GM12864 (cell line): ENCODE measurements at places on chromosomes 12 and 14.

DNA sequence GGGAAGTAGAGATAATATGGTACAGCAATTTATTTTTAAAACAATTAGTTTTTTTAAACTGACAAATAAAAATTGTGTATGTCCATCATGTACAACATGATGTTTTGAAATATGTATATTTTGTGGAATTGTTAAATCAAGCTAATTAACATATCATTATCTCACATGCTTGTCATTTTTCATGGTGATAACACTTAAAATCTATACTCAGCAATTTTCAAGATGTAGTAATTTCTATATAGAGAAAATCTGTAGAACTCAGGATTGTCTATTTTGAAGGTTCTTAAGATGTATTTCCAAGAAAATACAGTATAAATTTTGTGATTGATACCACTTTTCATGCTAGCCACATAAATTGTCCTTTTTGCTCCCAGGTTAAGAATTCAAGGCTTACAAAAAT is 247.1 kb downstream of the FBXL14 start:
- no peak for DNase-seq

DNA sequence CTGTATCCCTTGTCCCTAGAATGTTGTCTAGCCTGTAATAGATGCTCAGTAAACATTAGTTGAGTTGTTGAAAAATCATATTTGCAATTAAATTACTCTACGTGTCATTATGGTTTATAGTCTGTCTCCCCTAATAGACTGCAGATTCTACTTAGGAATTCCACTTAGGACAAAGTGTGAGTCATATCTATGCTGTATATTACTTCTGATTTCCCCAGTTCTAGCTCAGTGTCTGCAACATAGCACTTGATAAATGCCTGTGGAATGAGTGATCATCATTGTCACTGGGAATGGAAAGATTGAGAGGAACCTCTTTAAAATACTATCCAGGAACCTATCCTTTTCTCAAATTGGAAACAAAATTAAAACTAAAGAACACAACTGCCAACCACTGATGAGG is 99.3 kb downstream of the TBX5 start:
- no peak for DNase-seq

GRCh38 chr14:31842899-31843298 is 234.2 kb upstream of the ARHGAP5 start:
- DNase-seq, result no peak

DNA sequence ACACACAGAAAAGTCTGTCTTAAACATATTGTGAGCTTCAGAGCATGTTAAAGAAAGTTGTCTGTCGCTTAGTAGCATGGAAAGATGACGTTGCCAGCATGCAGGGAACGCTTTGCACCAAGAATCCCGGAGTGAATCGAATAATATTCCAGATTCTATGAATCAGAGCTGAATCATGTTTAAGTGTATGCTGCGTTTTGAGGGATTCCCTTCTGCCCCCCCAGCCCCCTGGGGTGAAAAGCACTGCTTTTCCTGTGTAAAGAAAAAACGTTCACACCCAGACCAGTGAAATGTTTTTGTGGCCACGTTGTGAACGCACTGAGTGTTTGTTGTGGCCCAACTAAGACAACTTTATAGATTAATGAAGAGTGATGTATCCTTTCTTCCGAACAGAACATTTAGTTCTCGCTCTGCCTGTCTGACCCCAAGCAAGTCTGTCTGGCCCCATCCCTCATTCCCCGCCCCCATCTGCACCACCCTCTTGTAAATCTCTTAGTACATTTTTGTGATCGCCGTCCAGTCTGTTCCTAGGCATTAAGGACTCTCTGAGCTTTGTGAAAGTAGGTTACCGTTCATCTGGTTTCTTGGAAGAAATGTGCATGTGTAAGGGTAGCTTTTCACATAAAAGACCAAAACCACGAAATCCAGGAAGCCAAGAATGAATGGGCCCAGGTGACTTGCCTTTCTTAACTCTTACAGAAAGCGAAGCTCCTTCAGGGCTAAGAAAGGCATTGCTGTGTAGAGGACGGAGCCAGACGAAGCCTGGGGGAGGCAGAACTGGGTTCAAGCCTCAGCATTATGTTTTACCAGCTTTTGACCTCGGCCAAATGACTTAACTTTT is 103.0 kb downstream of the SAMD4A start:
- DNase-seq, result no peak

GRCh38 chr12:43337571-43338444 is 214.2 kb downstream of the ADAMTS20 start:
- DNase-seq, result no peak

- no peak for DNase-seq
Measured at GRCh38 chr12:24751181-24751580, 197.7 kb downstream of the BCAT1 start.

DNA sequence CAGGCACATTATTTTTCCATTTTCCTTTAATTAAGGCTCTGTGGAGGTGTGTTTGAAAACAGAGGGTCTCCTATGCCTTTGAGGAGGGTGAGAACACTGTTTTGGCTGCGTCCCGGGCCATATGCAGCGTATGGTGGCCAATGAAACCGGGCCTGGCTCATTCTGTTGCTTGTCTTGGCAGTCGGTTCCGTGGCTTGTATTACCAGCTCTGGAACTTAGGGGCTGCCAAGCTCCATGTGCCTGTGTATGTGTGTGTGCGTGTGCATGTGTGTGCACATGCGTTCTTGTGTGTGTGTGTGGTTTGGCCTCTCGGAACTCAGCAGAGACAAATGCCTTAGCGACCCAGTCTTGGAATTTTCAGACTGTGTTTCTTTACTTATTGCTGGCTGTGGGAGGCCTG is 2.7 kb downstream of the JDP2 start:
- DNase-seq, result no peak

GRCh38 chr14:83342590-83342989 is 1808.9 kb upstream of the SEL1L start:
- no peak for DNase-seq

GRCh38 chr14:61386173-61386772 is 64.9 kb downstream of the PRKCH start:
- no peak for DNase-seq

- DNase-seq, result no peak
Measured at GRCh38 chr12:128083132-128083729, 183.7 kb upstream of the TMEM132C start.

GRCh38 chr12:21888276-21888863 is 52.9 kb downstream of the ABCC9 start:
- DNase-seq, result no peak

DNA sequence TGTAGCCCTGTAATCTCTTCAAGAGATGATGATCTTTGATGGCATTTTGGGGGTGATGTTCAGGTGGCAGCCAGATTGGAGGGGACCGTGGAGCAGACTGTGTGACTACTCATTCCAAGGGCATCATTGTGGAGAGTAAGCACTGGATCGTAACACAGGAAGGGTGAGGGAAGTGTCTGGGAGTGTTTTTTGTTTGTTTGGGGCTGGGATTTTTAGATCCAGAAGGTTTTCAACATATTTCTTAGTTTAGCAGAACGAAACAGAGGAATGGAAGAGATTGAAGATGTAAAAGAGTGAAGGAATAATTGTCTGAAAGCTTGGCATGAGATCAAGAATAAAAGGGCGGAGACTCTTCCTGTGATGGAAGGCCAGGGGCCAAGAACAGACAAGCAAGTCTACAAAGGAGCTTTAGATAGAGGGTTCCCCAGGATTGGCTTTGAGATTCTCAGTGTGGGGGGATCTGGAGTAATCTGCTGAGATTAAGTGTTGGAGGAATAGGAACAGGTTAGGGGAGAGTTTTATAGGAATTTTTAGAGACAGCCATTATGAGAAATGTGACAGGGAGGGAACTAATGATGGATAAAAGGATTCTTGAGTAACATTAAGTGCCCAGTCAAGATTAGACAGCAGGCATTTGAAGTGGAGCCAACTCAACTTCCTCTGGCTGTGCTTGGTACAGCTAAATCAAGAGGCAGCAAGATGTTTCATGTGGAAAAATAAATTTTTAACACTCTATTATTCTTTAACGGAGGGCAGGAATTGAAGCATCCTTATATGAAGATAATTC is 79.7 kb upstream of the REP15 start:
- DNase-seq, result no peak

- no peak for DNase-seq
Measured at GRCh38 chr12:23666866-23667265, 282.6 kb downstream of the SOX5 start.

DNA sequence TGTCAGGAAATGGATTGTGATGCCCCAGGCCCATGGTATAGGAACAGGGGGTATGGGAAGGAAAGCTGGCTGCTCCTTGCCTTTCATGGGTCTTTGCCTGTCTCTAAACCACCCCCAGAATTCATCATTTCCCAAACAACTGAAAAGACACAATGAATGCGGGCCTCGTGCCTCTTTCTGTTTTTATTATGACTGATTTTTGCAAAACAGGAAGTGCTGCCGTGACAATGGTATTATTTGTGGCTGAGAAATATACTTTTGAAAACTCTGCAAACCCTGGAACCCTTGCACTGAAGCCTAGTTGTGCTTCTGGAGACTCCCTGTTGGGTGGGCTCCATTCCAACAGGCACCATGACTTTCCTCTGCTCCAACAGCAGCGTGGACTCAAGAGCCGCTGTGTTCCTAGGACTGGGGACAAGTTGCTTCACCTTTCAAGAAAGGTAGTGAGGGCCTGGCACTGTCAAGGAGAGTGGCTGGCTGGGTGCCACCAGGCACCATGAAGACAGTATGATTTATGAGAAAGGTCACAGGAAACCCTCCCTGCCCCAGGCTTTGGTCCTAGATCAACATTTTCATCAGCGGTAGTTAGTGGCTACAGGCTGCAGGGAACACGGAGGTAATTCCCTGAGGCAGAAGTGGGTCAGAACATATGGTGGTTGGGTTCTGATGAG is 4.8 kb upstream of the DGLUCY start:
- no peak for DNase-seq

- no peak for DNase-seq
Measured at GRCh38 chr12:89280833-89281538, 71.3 kb downstream of the DUSP6 start.

DNA sequence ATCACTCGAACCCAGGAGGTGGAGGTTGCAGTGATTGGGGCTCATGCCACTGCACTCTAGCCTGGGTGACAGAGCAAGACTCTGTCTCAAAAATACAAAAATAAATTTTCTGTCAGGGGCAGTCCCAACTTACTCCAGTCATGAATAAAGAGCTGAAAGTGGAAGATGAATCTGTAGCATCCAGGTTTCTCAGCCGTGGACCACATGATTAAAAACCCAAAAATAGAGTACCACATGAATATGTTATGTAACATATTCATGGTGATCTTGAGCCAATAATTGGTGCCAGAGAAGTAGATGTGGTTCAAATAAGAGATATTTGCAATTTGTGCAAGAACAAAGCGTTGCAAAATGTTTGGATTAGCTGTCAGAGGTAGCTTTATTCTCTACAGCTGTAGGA is 23.1 kb downstream of the SPIC start:
- DNase-seq, result no peak

DNA sequence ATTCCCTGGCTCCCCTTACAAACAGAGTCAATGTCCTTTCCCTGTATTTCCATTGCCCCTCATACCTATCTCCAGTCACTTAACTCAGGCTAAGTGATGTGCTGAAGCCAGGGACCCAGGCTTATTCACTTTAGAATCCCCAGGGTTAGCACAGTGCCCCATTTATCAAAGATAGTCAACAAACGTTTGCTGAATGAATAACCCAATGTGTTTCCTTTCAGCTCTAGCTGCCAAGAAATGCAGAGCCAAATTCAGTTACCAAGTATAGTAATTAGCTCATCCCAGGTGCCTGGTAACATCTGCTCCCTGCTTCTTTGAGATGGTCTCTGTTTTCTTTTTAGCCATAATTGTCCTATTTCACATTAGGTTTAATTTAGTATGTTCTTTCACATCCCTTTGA is 189.5 kb downstream of the PHLDA1 start:
- no peak for DNase-seq

- no peak for DNase-seq
Measured at GRCh38 chr12:124476011-124476400, 91.4 kb downstream of the NCOR2 start.

DNA sequence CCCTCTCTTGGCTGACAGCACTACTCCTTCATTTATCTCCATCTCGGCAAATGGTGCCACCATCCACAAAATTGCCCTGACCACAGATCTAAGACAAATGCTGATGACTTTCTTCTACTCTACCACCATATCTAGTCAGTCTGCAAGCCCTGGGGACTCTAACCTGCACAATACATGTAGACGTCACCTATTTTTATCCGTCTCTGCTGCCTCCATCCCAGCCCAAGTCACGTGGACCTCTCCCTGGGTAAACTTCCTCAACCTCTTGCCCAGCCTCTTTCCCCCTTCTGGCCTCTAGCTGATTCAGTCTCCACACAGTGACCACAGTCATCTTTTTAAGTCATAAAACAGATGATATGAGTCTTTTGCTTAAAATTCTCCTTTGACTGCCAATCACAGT is 1203.0 kb downstream of the AACS start:
- DNase-seq, result no peak

GRCh38 chr14:22535126-22535525 is 53.9 kb downstream of the DAD1 start:
- no peak for DNase-seq

DNA sequence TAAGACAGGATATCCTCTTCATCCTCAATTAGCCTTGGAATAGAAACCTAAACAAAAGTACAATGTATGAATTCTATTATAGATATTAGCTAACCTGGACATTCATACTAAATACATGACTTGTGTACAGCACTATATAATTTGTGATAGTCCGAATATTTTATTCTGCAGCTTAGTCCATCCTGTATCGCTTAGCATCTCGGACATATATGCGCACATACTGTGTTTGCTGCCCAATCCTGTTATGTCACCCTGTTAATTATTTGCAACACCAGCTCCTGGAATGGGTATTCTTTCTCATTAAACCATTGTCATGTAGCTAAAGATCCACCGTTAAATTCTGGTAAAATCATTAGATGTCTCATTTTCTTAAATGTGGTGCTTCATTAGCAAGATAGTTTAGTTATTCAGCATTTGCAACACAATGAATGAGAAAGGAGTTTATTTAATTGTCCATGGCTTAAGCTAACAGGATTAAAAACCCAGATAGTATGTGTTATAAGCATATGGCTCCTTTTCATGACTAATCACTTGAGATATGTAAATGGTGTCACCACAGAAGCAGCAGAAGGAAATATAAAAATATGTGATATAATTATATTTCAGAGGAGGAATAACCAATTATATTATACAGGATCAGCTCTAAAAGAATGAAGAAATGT is 156.0 kb upstream of the ARHGAP5 start:
- no peak for DNase-seq

- DNase-seq, result no peak
Measured at GRCh38 chr14:34496007-34496678, 34.1 kb upstream of the SPTSSA start.

GRCh38 chr14:94269156-94269555 is 23.9 kb downstream of the SERPINA10 start:
- DNase-seq, result no peak
